ENCODE measurements at places on chromosomes 7 and 10.

GRCh38 chr7:68770649-68771048 lies 827.6 kb upstream of the AUTS2 start:
- DNase-seq = no peak

DNA sequence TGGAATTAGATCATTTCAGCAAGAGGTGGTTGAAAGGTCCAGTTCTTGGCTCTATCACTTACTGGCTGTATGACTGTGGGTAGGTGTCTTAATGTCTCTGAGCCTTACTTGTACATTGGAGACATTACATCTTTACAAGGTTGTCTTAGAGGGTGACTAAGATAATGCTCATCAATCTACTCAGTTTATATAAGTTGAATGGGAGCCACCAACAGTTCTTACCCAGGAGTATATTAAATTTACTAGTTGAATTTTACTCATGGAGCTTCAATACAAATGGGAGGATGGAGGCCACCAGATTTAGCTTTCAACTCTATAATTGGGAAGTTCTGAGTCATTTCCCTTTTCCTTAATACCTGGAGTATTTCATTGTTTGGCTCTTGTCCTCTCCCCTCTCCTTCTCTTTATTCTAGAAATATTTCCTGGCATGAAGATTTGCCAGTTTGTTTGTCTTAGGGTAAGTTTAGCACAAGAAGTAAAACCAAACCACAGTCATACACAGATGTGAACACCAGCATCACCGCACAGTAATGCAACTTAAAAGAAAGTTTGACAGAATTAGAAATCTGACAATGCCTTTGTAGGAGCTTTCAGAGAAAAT lies 222.8 kb downstream of the LRMDA start:
- no peak for DNase-seq

DNA sequence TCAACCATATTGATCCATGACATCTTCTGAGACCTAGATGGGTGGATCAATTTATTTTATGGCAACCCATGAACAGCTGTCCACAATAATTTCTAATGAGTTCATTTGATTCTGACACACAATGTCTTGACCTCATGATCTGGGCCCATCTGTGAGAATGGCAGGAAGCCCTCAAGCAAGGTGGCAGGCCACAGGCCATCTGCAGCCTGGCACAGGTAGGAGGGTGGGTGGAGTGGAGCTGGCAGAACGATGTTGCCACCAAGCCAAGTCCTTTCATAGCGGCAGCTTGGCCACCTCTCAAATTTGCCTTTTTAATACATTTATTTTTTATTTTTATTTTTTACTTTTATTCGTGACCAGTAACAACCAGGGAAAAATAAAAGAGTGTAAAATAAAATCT lies 1181.6 kb upstream of the SORCS1 start:
- no peak for DNase-seq

DNA sequence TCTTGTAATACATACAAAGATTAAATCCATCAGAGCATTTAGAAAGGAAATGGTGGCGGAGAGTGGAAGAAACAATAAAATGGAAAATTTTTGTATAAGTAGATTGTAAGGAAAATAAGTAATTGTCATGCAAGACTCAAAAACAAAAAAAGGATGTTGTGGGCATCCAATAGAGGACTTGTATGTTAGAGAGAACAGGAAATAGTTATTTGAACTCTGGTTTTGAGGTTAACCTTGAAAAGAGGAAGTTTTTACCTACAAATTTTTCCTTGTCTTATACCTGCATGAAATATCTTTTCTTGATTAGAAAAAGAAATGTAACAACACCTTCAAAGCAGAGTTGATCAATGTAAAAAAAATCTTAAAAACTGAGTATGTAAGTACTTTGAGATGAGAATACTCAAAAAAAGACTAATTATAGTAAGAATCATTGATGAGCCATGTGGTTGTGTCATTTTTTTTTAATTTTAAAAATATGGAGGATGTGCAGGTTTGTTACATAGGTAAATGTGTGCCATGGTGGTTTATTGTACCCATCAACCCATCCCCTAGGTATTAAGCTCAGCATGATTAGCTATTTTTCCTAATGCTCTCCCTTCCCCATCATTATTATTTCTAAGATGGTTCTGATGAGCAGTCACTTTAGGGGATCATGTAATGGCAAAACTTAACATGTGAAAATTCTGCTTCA lies 11.9 kb downstream of the TMEM106B start:
- no peak for DNase-seq

GRCh38 chr7:67990003-67990402 lies 993.4 kb downstream of the TYW1 start:
- no peak for DNase-seq

GRCh38 chr10:1570416-1571051 lies 166.8 kb downstream of the ADARB2 start:
- no peak for DNase-seq

- no peak for DNase-seq
Observed at GRCh38 chr7:113636727-113637421, 281.9 kb downstream of the PPP1R3A start.

DNA sequence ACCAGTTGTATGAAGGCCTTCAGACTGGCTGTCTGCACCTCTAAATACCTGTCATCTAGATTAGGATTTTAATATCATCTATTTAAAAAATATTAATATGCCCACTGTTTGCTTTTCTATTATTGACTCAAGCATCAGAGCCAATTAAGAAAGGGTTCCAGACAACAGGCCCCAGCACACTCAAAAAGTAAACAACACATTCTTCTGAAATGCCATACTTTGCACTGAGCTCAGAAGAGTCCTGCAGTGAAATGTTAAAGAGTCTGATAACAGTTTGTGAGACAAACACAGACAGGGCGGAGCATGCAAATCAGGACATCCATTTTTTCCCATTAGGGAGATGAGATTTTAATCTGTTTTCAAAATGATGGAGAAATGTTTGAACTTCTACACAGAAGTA lies 45.9 kb upstream of the KLF6 start:
- DNase-seq = no peak

- DNase-seq = no peak
Observed at GRCh38 chr7:75957021-75957736, 37.2 kb downstream of the TMEM120A start.

GRCh38 chr7:50696810-50697582 lies 85.7 kb downstream of the GRB10 start:
- DNase-seq = no peak

DNA sequence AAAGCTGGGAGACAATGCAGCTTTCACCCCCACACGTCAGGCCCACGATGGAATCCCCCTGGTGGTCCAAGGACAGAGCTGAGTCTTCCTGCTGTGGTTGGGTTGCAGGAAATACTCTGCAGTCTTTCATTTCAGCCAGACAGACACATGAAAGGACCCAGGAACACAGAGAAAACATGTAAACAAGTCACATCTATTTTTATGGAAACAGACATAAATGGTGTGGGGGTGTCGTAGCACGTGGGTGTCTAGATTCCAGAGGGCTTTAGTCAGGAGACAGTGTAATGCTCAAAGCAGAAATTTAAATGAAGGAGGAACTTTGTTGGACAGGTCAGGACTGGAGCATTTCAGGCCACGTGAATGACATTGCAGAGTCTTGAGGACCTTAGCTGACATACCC lies 444.6 kb downstream of the SUGCT start:
- DNase-seq = no peak

GRCh38 chr10:43226851-43227845 lies 39.7 kb downstream of the RASGEF1A start:
- DNase-seq = no peak

DNA sequence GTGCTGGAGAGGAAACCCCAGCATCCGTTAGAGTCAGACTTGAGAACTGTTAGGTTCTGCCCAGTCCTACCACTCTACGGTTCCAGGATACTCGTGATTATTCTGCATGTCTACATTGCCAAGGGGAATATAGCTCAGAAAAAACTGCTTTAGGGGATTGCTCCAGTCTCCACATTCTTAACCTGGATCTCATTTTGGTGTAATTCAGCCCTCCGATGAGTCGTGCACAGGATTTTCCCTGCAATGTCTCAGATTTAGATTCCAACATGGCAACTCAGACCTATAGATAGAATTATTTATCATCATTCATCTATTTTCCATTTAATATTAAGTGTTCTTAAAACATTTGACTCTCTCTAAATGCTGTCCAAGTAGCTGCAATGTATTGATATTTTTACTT lies 121.1 kb upstream of the ZEB1 start:
- DNase-seq = no peak

DNA sequence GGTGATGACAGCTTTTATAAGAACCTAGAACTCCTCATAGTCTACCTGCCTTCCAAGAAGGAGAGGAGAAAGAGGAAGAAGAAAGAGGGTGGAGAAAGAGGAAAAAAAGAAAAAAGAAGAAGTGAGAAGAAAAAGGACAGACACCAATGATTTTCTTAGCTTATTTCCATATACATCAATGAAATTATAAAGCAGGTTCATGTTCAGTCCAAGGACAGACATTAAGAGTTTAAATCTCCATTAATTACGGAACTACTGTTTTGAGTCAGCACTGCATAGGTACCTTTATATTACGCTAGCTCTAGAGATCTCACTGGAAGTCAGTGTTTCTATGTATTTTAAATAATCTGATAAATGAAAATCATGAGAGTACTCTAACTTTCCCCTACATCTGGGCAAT lies 309.0 kb upstream of the HGF start:
- DNase-seq = no peak

DNA sequence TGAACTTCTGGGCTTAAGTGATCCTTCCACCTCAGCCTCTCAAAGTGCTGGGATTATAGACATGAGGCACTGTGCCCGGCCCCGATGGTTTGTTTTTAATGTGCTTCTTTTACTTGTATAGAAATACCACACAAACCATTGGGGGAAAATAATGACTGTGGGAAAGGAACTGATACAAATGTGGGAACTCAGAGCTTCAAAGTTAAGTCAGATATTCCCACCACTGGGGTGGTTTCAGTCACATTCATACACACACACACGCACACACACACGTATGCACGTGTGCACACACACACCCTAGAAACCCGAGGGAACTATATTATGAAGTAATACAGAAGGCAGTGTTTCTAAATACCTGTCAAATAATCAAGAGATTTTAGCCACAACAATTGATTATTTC lies 17.0 kb downstream of the CPA4 start:
- no peak for DNase-seq

- DNase-seq = no peak
Observed at GRCh38 chr7:137304624-137305235, 38.8 kb downstream of the PTN start.

GRCh38 chr10:91761721-91762120 lies 36.5 kb upstream of the TNKS2 start:
- no peak for DNase-seq

GRCh38 chr10:73981812-73982211 lies 16.1 kb upstream of the VCL start:
- no peak for DNase-seq

DNA sequence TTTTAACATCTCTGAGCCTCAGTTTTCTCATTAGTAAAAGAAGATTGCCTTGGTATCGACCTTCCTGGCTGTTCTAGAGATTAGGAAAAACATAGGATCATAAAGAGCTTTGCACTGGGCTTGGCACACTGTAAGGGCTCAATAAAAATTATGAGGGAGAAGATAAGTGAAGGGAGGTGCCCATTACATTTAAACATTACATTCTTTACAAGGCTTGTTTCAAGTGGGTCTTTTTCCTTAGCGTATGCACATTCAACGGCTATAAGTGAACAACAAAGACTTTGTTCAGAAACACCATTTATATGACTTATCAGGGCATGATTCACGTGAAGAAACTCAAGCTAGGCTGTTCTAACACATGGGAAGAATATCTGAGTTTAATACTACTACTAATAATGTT lies 351.9 kb upstream of the NPVF start:
- no peak for DNase-seq

DNA sequence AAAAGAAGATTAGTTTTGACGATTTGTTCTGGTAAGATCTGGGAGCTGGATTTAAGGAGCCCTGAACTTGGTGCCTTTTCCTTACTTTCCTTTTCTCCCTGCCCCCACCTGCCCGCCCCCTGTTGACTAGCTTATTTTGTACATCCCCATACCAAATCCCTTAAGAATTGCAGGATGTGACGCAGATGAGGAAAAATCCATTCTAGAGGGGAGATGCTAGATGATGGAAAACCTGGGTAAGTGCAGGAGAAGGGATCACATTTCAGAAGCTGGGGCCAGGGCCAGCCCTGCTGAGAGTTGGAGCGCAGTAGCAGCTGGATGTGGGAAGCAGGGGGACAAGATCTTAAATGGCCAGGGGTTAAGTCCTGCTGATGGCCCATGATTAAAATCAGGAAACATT lies 93.9 kb downstream of the CCDC3 start:
- no peak for DNase-seq

- DNase-seq = no peak
Observed at GRCh38 chr10:19958787-19959186, 142.6 kb downstream of the PLXDC2 start.

- no peak for DNase-seq
Observed at GRCh38 chr7:131625817-131626372, 69.5 kb upstream of the PODXL start.

- no peak for DNase-seq
Observed at GRCh38 chr7:148761499-148762278, 63.0 kb downstream of the CUL1 start.

GRCh38 chr7:128801003-128801402 lies 9.2 kb downstream of the CCDC136 start:
- no peak for DNase-seq

DNA sequence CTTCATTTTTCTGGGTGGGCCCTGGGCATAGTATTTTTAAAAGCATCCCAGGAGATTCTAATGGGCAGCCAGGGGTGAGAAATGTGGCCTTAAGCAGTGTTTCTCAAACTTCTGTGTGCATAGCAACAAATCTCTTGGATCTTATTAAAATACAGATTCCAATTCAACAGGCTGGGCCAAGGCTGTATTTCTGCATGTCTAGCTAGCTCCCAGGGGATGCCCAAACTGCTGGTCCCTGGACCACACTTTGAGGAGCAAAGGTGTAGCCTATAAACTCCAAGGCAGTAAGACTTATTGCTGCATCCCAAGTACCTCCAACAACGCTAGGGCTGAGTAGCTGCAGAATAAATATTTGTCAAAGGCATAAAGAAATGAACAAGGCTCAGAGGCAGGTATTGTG lies 292.9 kb upstream of the ZMIZ1 start:
- DNase-seq = no peak

GRCh38 chr10:15122477-15123030 lies 25.4 kb downstream of the RPP38 start:
- DNase-seq = no peak

DNA sequence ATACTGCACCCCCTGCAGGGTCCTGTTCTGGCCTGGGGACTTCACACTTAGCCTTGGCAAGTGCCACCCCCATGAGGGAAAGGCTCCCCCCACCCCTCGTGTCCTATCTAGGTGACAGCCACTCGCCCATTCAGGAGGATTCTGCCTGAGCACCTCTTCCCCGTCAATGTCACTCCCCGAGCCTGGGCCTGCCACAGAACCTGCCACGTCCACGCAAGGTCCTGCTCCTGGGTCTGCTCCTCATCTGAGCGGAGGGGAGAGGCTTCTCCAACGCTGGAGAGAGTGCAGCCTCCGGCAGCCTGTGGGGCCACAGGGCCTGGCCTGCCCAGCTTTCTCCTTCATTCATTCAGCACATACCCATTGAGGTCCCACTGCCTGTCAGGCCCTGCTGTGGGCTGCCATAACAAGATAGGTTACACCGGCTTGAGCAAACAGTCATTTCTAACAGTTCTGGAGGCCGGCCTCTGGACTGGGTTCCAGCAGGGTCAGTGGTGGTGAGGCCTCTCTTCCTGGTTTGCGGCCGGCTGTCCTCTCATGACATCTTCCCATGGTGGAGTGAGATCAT lies 92.0 kb upstream of the RET start:
- DNase-seq = no peak

- DNase-seq = no peak
Observed at GRCh38 chr7:38300175-38300574, 26.7 kb upstream of the TARP start.

- DNase-seq = no peak
Observed at GRCh38 chr7:44981035-44981706, 2.4 kb upstream of the MYO1G start.

Measured in NCI-H2227 treated with DMSO at 0.1 percent for 48 hours (cell line).